ENCODE measurements at places on chromosomes 4 and X.

GRCh38 chr4:103773691-103774231 lies 54.0 kb upstream of the TACR3 start:
- DNase-seq, result no peak

DNA sequence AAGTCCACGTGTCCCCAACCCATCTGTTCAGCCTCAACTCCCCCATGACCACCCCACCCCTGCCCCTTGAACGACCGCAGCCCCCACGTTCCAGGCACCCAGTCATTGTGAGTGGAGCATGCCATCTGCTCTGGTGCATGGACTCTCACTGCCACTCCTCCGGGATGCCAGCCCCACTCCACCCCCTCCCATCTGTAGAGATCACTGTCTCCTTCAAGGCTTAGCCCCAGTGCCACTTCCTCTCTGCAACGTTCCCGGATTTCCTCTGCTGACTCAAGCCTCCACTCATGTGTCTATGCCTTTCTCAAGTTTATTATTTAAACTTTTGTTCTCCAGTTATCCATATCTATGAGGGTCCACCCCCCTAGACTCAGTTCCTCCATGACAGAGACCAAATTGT lies 54.0 kb downstream of the MAML3 start:
- DNase-seq, result no peak

DNA sequence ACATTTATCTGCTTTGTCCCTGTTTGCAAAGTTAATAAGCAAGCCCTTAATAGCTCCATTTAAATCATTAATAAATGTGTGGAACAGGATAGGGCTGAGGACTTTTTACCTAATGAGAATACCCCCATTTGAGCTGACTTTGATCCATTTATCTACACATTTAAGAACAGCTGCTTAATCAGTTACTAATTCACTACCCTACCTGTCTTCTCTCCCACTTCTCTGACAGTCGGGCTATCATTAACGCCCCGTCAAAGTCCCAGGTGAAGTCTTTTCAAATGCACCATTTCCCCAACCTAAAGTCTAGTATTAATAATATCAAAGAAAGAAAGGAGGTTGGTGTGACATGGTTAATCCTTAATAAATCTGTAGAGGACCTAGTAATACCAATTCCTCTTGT lies 57.2 kb upstream of the NAP1L5 start:
- no peak for DNase-seq

- no peak for DNase-seq
These were observed 1.2 kb downstream of the CLTRN start for GRCh38 chrX:15663439-15663838.

GRCh38 chrX:13551610-13552009 lies 17.8 kb upstream of the EGFL6 start:
- no peak for DNase-seq

GRCh38 chr4:102663073-102663472 lies 97.7 kb downstream of the MANBA start:
- no peak for DNase-seq

- DNase-seq, result no peak
These were observed 12.9 kb downstream of the DCAF8L1 start for GRCh38 chrX:27968352-27968751.

- no peak for DNase-seq
These were observed 46.3 kb downstream of the SH3KBP1 start for GRCh38 chrX:19840899-19841648.

- peak; percentile 3 for DNase-seq
These were observed 1.0 kb downstream of the NOA1 start for GRCh38 chr4:56976283-56976836.

DNA sequence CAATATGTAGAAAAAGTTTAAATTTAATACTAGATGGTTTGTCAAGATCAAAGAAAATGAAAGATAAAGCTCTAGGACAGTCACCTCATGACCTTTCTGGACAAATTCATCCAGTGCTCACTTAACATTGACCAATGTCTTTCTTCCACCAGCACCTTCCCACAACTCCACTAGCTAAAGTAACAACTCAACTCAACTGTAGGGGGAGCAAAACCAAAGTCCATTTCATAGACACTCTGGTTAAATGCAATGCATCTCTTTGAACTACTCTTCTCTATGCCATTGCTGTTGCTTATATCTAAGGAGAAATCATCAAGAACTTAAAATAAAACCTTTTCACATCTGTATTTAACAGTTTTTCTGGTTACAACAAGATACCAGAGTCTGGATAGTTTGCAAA lies 25.1 kb downstream of the UGT2B4 start:
- DNase-seq, result no peak

DNA sequence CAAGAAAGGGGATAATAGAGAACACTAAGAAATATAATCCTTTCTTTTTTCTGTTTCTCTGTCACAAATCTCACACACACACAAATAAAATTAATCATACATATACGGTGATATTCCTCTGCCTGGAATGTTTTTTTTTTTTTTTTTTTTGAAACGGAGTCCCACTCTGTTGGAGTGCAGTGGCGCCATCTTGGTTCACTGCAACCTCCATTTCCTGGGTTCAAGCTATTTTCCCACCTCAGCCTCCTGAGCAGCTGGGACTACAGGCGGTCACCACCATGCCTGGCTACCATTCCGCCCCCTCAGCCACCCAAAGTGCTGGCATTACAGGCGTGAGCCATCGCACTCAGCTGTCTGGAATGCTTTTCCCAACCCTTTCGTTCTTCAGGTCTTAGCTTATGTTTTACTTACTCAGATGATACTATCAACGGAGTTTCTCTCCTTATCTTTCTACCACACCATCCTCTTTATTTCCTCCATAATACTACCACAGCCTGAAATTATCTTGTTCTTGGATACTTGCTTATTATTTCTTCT lies 69.3 kb downstream of the ANKRD17 start:
- DNase-seq, result no peak

GRCh38 chr4:165151734-165152133 lies 39.1 kb upstream of the TMEM192 start:
- no peak for DNase-seq

DNA sequence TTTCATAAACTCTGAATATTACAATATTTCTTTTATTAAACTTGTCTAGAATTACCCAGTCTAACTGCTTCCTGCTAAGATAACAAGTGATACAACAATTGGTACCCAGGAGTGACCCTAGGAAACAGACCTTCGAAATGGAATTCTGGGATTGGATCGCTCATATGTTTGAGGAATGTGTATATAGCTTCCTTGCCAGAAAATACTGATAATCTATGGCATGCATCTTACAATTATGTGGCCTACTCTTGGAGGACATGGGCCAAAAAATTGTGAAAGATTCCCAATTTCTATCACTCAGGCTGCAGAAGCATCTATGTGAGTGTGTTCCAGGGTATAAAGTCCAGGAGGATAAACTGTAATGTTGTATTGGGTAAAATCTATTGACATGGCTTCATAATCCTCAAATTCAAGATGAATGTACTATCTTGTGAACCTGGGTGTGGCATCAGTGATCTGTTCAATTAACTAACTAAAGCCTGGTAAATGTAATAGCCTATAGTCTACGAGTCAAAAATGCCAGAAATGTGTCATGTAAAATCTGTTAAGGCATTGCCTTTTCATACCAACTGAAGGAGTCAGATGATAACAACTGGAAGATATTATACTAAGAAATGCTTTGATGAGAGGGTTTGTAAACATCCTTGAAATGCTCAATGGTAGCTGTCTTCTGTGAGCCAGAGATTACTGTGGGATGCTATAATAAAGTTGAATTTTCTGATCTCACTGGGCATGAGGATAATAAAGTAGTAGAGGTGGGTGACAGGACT lies 1499.3 kb downstream of the PCDH7 start:
- DNase-seq, result no peak

- DNase-seq, result no peak
These were observed 86.8 kb downstream of the FAM53A start for GRCh38 chr4:1597021-1597931.

DNA sequence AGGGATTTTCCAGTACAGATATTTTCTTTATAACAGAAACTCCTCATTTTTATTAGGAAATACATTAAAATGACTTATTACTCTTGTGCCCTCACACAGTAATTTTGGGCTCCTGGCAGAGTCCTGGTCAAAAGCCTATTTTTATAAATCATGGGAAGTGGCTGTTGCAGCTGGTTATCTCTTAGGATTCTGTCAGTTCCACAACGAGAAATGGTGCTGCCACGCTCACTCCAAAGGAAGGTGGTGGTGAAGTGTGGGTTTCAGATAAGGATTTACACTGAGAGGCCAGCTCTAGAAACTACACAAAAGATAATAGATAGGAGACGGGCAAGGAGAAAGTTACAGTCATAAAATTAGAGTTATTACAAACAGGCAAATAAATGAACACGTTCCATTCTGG lies 159.2 kb upstream of the FAM241A start:
- no peak for DNase-seq

DNA sequence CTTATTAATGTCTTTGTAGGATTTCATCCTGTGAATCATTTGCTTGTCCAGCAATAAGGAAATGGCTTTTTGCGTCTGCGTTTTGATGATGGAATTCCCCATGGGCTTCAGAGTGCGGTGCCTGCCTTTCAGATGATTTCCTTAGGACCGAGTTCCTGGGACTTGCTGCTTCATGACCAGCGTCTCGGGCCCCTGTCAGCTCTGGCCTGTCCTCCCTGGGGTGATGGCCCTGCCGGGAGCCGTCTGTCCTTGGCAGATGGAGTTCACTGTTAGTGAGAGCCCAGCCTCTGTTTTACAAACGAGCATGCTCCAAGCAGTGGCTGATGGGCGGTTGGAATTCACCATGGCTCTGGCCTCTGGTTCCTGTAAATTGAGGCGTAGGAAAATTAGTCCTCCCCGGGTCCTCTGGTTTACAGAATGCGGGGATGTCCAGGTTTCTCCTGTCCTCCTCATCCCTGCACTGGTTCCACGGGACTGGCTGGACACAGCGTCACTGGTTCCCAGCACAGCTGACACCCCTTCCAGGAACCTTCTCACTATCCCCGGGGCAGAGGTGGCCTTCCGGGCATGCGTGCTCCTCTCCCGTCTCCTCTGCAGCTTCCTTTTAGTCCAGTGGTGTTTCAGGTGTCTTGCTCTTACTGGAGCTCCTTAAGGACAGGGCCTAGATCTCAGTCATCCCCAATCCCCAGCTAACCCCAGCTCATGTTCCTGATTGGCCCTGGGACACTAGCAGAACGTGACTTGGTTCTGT lies 34.9 kb downstream of the TBC1D14 start:
- DNase-seq, result no peak

GRCh38 chr4:10063544-10064300 lies 42.4 kb upstream of the SLC2A9 start:
- DNase-seq, result no peak

DNA sequence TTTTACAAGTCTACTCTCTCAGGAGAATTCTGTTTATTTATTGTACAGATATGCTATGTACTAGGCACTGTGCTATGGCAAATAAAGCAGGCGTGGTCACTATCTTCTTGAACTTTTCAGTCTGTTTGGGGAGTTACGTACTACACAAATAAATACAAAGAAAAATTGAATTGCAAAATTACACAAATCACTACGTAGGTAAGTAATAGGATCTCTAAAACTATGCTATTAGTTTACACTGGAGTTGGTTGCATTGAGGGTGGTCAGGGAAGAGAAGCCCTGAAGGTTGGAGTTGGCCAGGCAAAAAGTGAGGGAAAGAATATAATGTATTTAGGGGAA lies 75.7 kb downstream of the GAB1 start:
- no peak for DNase-seq

DNA sequence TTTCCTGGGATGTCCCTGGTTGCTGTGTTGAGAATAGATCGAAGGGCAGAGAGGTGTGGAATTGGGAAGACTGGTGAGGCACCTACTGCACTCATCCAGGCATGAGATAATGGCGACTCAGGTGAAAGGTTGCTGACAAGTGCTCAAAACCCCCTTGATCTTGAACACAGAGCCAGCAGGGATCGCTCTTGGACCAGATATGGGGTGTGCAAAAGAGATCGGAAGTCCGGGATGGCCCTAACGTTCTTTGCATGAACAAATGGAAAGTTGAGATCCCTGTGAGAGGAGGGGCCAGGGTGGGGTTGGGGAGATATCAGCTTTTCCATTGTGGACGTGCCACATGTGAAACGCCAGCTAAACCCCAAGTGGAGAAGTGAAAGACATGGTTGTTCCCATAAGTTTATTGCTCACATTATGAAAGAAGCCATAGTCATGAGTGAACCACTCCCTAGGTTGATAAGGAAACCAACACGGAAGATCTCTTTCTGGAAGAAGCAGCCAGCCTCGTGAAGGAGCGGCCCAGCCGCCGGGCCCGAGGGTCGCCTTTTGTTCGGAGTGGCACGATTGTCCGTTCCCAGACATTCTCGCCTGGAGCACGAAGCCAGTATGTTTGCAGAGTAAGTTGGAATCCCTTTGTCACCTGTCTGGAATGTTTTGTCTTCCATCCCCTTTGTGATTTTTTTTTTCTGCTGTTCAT lies 22.6 kb upstream of the CLCN4 start:
- DNase-seq, result no peak

DNA sequence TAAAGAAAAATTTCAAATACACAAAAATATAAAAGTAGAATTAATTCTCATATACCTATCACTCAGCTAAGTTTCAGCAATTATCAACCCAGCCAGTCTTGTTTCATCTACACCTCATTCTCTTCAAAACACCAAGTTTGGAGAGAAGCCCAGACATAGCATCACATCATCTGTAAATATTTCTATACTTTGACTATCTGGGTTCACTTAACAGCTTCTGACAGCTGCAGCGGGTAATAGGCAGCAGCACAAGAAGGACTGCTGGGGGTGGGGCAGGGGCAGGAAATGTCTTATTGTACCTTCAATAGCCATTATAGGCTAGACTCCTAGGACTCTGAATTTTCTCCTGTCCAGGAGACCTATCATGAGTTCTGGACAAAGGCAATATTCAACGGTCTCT lies 54.1 kb downstream of the PHF8 start:
- no peak for DNase-seq

DNA sequence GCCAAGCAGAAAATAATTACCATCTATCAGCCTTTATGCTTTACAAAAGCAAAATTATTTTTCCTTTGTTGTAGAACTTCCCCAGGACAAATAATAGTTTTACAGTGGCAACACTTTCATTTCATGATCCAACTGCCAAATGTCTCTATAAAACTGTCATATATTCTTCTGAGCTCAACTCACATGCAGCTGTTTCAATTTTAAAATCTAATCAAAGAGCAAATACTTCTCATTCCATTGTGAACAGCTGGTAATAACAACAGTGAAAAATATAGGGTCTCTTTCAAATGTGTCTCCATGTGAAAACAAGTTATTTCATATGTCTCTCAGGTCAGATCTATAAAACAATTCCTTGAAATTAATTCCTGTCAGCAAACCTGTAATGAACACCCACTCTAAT lies 270.6 kb upstream of the SLC7A11 start:
- no peak for DNase-seq

DNA sequence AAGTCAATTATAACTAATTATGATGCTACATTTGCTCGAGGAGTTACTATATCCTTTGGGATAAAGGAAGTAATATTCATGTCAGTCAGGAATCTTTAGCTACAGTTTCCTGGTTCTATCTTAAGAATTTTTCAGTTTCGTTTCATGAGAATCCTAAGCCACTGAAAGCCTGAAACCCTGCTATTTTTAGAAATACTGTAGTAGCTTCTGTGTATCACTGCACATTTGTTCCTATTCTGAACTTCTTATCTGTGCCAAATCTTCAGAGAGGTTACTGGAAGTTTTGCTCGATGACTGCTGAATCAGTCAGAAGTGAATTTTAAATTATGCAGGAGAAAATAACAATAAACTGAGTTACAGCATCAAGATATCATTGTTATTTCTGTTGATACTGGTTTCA lies 249.2 kb downstream of the TENM3 start:
- DNase-seq, result no peak

GRCh38 chr4:3229328-3229727 lies 19.6 kb upstream of the MSANTD1 start:
- DNase-seq, result no peak

- no peak for DNase-seq
These were observed 48.6 kb upstream of the UGT2A1 start for GRCh38 chr4:69701696-69702095.

- DNase-seq, result no peak
These were observed 52.6 kb upstream of the ESX1 start for GRCh38 chrX:104307341-104307740.

Data from stimulated activated naive B cell treated with anti-CD40 and anti-IgM and Interleukin-4, amounts not matched to agents 10 μg/mL and 1 μg/mL and 100 μg/mL, for 72 hours (primary cell).